ENCODE measurements at places on chromosomes 6 and 20. TPM values are rescaled to one million over a fixed set of nuclear protein-coding genes. Genes with fewer than 3 reads are reported as not detected.

PDE7B gene
- 2.9 TPM for total RNA-seq

POM121L2 gene
- total RNA-seq: not detected

DNA sequence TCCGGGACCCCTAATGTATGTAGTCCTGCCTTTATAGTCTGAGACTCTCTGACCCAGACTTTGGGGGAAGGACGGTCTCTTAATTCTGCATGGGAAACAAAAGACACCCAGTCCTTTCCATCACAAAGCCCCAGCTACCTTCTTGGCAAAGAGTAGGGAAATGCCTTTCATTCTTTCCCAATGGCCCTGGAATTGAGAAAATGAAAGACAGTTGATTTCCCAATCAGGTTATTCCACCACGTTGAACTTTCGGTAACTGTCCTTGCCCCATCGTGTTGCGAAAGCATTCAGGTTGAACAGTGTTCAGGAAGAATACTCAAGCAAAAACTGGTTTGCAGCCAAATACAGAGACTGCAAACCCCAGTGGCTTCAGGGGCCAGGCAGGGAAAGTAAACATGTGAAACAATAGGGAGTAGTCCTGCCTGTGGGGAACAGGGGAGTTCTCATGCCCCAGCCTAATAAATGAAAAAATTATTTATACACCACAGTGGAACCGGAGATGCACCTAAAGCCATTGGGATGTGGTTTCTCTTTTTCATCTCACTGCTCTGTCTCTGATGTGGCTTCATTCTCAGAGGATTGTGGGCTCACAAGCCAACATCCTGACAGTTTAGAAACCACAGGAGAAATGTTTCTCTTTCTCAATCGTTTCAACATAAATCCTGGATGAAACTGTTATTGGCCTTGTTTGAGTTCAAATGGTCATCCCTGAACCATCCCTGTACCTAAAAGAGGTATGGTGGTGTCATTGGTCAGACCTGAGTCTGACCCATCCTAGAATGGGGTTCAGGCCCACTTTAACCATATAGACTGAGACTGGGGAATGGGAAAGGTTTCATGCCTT lies 44.2 kb upstream of the SLC9A8 start:
- peak overlapping the region; percentile 86 for H3K27ac ChIP-seq
- H3K36me3 ChIP-seq: no peaks in the 10 kb centered on the region
- no peak for DNase-seq
- H3K27me3 ChIP-seq: no peaks in the 10 kb centered on the region
- H3K4me1 ChIP-seq: peaks cover 53% of the 10 kb centered on the region
- H3K4me3 ChIP-seq: no peak overlapping the region

DNA sequence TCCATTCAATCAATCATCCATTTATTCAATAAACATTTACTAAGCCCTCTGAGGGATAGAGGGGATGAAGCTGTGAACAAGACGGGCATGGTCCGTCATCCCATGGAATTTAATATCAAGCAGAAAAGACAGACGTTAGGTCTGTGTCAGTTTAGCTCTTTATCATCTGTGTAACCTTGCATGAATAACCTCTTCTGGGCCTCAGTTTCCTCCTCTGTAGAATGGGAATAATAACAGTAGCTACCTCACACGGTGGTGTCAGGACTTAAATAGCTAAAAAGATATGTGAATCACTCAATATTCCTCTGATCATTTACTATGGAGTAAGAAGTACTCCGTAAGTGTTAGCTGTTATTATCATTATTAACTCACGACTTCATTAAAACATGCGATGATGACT lies 21.3 kb downstream of the CDH22 start:
- no peak overlapping the region for H3K4me3 ChIP-seq
- H3K27me3 ChIP-seq: no peaks in the 10 kb centered on the region
- no peak for DNase-seq
- H3K36me3 ChIP-seq: no peaks in the 10 kb centered on the region

- no peak overlapping the region for H3K4me3 ChIP-seq
- no peak for DNase-seq
- H3K27ac ChIP-seq: no peak overlapping the region
Observed at GRCh38 chr6:137740967-137741761, 125.9 kb upstream of the TNFAIP3 start.

DNA sequence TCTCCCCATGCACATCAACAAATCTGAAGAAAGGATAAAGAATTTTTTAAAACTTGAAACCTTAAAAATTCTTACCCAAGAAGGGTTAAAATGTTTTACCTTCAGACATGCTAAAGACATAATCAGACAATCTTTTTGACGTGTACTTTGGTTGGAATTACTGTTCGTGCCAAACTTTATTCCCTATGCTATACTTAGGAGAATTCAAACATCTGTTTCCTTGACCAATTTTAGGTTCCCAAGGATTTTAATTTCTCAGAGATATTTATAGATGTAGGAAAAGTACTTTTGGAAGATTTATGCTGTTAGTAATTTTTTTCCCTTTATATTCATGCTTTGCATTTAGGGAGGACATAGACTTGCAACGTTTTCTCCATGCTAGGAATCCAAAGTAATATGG lies 108.4 kb downstream of the AFG1L start:
- no peaks in the 10 kb centered on the region for H3K36me3 ChIP-seq
- H3K27ac ChIP-seq: no peak overlapping the region
- H3K4me1 ChIP-seq: no peaks in the 10 kb centered on the region
- DNase-seq: no peak
- no peak overlapping the region for H3K4me3 ChIP-seq
- H3K27me3 ChIP-seq: no peaks in the 10 kb centered on the region

All from upper lobe of left lung (tissue), 6 donors.